ENCODE measurements at places on chromosomes 16 and 17. TPM values are rescaled to one million over a fixed set of nuclear protein-coding genes. Genes with fewer than 3 reads are reported as not detected.

- DNase-seq, result no peak
These were observed 786 bp upstream of the CACNA1G start for GRCh38 chr17:50559674-50560184.

DNA sequence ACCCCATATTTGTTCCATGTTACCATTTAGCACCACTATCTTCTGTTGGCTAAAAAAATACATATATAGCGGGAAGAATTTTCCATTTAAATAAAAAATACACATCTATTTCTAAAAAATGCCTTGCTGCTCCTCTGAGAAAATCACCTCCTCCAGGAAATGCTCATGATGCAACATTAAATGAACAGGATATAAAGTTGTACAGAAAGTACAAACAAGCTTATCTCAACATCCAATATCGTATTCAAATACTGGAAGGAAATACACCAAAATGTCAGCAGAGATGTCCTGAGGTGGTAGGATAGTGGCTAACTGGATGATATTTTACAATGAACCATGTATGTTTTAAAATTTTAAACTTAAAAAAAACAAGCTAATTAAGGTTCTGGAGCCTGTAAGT lies 21.3 kb downstream of the GNA13 start:
- no peak for DNase-seq

GRCh38 chr16:3190949-3191353 lies 2.9 kb downstream of the OR1F1 start:
- no peak for DNase-seq

KIF18B gene
- total RNA-seq, result 0.39 TPM

DNA sequence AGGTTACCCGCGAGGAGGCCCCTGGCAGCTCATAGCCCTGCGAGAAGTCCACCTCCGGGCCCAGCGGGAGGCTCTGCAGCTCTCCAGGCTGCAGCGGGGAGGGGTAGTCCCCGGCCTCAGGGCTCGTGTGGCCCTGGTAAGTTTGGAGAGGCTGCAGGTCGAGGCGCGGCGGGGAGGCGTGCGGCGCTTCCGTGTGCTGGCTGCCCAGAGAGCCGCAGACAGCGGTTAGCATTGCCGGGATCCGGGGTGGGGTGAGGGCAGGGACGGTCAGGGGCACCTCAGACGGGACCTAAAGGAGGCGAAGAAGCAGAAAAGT lies 2.8 kb downstream of the SP6 start:
- DNase-seq, result no peak

DNAH9 gene
- total RNA-seq, result 1.7 TPM
